ENCODE measurements at places on chromosomes 4 and X.
A peak's percentile ranks its signal among the peaks of the same experiment; 100 is the strongest.

DNA sequence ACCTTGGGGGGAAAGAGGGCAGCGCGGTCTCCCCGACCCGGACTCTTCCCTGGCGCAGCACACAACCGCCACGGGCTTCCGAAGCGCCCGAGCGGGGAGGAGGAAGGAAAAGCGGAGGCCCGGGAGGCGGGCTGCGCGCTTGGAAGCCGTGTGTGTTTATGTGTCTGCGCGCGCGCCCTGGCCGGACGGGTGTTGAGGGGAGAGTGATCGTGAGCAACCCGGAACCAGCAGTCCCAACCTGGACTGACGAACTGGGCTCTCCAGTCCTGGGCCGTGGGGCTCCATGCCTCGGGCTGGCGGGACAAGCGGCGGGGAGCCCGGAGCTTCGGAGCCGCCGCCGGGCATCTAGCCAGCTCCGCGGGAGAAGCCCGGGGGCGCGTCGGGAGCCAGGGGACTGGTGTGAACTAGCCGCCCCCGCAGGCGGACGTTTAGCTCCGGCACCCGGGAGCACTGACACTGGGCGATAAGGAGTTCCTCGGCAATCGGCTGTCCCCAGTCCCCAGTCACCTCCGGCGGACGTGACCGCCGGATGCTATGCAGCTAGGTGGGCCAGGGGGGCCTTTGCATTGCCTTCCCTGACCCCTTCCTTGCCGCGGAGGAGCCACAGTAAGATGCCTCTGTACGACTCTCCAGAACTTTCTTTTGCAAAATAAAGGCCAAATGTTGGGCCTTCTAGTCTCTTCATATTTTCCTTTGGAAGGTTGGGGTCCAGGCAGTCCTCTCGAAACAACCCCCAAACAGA, 74.8 kb upstream of the BCOR start:
- peak; percentile 64 for DNase-seq

DNA sequence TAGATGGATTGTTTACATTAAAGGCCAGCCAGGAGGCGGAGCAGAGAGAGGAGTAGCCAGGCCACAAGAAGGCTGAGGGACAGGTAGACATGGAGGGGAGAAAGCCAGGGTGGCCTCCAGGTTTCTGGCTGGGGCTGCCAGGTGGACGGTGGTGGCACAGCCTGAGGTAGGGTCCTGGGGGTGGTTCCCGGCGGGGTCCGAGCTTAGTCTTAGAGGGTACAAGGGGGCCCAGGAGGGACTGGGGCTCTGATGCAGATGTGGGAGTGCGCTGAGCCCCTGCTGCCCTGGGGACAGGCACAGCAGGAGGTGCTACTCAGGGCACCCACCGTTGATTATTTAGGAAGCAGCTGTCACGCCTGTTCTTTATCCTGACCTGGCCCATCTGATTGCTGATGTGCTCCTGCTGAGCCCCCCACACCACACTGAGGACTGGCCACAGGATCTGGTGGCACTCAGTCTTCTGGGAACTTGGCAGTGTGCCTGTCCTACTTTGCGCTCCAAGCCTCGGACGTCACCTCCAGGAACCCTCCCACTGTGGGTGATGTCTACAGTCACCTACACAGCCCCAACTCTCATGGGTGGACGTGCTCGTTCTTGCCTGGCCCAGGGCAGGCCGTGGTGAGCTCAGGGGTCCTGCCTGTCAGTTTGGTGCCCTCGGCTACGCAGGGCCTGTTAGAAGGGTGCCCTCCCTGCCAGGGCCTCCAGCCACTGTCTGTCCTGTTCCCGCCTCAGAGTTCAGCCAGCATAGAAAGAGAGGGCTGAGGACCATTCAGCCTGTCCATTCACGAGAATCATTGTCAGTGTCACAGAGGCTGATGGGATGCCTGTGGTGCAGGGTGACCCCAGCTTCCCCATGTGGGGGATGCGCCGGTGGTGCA, 12.0 kb downstream of the WFS1 start:
- DNase-seq, result no peak

DNA sequence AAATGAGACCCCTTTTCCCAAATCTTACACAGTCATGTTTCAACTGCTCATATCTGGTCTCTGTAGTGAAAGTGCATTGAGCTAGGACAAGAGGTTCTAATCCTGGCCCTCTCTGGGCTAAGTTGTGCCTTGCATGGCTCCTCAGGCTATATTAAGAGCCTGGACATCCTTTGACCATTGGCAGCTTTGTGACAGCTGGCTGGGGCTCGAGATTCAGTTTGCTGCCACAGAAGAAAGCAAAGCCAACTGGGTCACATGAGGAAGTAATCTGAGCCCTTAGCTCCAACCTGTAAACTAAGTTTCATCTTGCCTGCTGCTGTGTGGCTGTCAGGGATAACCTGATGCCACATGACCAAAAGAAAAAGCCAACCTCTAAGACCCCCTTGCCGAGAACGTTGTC, 51.8 kb upstream of the JADE1 start:
- no peak for DNase-seq

DNA sequence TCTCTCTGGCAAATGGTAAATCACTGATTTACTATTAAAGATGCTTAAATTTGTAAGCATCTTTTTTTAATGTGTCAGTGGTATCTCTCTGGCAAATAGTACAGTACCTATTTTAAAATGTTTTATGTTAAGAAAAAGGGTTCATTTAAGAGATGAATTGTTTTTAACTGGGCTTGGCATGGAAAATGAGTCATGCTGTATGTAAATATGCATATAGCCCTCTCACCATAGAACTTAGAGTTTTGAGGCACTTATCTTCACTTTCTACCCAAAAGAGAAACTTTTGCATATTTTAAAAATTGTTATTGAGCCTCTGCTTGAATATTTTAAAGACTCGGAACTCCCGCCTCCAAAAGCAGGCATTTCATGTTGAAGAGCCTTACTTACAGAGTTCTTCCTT, 37.9 kb downstream of the KLHL34 start:
- DNase-seq, result no peak

DNA sequence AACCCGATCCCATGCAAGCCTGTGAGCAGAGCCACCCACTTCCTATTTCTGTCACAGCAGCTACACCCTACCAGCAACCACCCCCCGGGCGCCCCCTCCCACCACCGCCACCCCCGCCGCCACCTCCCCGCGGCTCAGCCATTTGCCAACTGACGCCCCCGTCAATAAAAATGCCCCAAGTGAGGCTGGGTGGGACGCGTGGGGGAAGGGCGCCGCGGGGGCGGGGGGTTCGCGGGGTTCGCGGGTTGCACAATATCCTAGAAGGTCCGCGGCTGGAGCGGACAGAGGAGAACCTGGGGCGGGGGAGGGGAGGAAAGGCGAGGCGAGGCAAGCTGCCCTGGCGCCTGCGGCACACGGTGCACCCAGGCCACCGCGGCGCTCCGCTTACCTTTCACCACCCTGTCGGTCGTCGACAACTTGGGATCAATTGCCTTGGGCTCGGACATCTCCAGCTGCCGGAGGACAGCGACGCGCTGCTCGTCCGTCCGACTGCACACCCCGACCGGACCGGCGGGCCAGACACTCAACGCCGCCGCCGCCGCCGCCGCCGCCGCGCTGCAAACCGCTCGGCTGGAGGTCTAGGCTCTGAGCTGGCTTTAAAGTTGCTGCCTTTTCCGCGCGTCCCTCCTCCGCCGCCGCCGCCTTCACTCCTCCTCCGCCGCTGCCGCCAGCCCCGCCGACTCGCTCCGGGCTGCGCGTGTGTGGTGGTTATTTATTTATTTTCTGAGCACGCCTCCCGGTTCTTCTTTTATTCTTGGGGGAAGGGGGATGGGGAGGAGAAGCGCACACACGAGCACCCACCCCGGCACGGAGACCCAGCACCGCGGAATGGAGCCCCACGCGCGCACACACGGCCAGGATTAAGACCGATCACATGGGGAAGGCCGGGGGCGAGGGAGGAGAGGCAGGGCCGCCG, 717 bp downstream of the PPP3CA start:
- DNase-seq, result peak; percentile 71

DNA sequence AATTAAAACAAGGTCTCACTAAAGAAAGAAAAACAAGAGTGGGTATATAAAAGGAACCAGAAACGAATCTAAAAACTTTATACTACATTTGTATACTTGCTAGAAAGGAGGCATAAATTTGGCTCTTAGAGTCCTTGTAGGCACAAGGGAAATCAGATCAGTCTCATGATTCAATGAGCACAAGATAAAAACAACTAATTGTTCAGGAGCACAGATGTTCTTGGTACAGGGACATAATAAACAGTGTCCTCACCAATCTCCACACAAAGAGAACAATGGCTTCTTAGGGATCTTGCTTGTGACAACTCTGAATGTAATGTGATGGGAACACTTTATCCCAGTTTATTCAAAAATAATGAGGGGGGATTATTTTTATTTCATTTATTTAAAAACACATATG, 28.3 kb downstream of the TMEM144 start:
- no peak for DNase-seq

GRCh38 chr4:20259707-20260106, 8.0 kb downstream of the SLIT2 start:
- DNase-seq, result no peak

Measured in CD4-positive, alpha-beta T cell treated with Interleukin-17A for 4 hours (primary cell).